Hindlimb muscle (tissue), 1 donor: ENCODE measurements at places on chromosomes 16 and 17.

GRCh38 chr17:76213491-76213890, 26.8 kb downstream of the RNF157 start:
- no peak for DNase-seq

GRCh38 chr17:80653856-80654255, 109.2 kb downstream of the RPTOR start:
- DNase-seq, result no peak

DNA sequence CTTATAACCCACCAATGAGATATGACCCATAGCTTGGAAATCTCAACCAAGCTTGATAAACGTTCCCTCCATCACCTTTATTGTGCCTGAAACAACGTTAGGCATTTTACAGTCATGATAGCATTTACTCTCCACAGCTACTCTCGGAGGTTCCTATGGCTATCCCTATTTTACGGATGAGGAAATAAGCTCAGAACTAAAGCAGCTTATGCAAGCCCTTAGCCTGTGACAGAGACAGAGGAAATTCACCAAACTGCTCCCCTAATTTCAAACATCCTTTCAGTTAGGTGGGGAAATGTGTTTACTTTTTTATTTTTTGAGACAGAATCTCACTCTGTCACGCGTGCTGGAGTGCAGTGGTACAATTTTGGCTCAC, 18.7 kb downstream of the DCUN1D3 start:
- DNase-seq, result no peak

DNA sequence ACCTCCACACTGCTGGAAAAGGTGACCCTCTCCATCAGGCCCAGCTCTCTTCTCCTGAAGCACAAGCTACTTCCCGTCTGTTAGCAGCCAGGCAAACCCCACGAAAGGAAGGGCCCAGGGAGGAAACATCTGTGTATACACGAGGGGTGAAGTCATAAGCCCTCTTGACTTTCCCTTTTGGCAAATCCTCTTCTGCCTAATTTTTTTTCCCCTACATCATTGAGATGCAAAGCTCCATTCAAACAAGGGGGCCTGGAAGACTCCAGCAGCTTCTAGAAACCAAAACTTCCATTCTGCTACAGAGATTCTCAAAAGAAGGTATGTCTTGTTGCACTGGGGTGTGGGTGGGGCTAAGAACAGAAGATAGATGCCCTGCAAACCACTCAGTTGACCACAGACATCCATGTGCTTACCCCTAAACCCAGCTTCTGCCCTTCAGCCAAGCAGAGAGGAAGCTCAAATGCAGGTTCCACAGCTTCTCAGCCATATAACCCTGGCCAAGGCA, 145.6 kb upstream of the RCVRN start:
- DNase-seq, result peak; percentile 62

DNA sequence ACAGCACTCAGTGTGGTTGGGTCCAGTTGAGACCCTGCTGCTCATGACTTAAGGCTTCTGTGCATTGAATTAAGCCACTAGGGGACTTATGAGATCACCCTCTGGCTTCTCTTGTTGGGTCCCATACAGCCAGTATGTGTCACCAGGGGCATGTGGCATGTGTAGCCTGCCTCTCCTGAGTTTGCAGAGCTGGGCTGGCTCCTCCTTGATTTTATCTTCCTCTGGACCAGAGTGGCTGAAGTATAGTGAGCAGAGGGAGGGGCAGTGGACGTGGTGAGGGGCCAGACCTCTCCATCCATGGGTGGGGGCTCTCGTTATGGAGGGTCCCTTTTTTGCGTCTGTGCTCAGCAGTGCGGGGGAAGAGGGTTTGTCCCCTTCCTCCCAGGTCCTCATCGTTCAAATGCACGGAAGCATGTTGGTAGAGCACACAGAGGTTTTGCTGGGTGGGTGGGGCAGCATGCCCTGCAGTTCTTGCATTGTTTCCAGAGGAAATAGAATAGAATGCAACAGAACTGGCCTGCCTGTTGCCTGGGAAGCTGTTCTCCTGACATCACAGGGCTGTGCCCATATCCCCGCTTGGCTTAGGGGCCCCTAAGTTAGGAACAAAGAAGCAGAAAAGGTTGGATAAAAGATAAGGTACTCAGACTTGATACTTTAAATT, 77.4 kb downstream of the SPECC1 start:
- DNase-seq, result no peak

DNA sequence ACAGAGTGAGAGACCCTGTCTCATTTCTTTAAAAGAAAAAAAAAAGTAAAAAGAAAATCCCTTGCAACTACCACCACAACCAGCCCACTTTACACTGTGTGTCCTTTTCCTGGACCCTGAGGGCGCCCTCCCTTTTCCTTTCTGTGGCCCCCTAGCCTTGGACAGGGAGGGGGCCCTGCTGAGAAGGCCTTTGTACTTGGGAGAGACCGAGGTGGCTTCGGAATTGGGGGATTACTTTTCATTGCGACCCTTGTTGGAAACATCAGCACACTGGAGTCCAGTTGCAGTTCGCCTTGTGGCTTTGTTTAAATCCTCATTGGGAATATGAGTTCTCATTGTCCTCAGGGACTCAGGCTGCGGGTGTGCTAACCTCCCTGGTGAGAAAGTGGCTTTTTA, 9.4 kb upstream of the DNASE1 start:
- no peak for DNase-seq

GRCh38 chr16:66878067-66878466, 2.2 kb upstream of the PDP2 start:
- no peak for DNase-seq

DNA sequence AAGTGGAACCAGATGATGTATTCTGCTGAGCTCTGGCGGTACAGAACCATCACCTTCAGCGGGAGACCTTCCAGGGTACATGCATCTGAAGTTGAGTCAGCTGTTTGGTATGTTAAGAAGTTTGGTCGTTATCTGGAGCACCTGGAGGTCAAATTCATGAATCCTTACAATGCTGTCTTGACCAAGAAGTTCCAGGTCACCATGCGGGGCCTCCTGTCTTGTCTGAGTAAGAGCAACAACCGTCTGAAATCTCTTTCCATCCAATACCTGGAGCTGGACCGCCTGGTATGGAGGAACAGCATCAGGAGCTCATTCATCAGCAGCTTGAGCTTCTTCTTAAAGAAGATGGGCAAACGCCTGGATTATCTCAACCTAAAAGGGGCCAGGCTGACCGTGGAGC, 4.0 kb downstream of the FBXO39 start:
- no peak for DNase-seq

DNA sequence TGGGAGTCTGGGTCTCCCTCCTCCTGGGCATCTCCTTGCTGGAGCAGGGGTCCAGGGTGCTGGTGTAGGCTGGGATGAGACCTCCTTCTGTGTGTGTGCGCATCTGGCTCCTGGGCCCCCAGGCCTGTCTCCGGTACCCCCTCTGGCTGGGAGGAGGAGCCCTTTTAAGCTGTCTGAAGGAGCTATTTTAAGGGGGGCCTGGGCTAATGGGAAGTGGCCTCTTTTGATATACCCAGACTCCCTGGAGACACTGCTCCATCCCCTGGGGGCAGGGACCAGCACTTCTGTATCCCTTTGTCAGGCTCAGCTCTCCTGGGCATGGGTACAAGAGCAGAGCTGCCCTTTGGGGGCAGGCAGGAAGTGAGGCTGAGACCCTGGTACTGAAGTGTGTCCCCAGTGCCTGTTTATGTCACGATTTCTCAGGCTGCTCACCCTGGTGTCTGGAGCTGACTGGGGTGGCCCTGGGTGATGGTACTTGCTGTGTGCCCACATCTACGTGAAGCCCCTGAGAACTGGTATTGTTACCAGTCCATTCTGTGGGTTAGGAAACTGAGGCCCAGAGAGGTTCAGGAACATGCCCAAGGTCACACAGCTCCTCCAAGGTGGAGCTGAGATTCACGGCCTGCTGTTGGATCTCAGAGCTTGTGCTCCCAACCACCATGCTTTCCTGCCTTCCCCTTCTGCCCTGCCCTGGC, 6.5 kb downstream of the ADCY7 start:
- DNase-seq, result no peak
